ENCODE measurements at places on chromosomes 7 and 10.

DNA sequence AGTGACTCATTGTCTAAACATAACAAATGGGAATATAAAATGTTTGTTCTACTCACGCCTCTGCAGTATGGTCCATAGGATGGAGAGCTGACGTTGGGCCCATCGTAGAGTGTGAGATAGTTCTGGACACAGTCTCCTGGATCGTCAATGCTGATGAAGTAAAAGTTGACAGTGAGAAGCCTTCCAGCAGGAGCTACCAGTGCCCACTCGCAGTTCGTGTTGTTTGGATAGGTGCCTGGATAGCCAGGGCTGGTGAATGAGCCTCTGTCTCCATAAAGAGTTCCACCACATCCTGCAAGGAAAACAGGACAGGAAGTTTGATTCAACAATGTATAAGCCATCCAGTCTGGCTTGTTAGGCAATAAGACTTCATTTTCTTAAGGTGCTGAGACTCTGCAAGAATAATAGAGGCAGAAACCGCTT, 79.6 kb downstream of the OR13A1 start:
- no peak for DNase-seq

GRCh38 chr10:126013489-126014281, 117.3 kb downstream of the FANK1 start:
- peak; percentile 76 for DNase-seq

DNA sequence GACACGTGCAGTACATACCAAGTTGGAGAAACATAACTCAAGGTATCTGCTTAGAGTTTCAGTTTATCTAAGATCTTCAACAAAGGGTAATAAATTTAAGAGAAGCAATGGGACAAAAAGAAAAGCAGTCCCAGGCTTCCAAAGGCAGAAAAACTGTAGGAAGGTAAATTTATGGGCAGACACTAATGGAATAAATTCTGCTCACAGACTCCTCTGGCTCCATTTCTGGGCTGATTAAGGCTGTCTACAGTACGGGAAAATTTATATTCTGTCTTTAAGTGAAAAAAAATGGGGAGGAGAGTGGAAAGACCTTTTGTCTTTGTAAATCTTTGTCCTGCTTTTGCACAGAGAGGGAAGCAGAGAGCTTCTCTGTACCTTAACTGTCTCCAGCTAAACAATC, 587.5 kb upstream of the IGFBP3 start:
- DNase-seq = no peak

GRCh38 chr10:74750848-74751274, 75.5 kb upstream of the KAT6B start:
- DNase-seq = no peak

DNA sequence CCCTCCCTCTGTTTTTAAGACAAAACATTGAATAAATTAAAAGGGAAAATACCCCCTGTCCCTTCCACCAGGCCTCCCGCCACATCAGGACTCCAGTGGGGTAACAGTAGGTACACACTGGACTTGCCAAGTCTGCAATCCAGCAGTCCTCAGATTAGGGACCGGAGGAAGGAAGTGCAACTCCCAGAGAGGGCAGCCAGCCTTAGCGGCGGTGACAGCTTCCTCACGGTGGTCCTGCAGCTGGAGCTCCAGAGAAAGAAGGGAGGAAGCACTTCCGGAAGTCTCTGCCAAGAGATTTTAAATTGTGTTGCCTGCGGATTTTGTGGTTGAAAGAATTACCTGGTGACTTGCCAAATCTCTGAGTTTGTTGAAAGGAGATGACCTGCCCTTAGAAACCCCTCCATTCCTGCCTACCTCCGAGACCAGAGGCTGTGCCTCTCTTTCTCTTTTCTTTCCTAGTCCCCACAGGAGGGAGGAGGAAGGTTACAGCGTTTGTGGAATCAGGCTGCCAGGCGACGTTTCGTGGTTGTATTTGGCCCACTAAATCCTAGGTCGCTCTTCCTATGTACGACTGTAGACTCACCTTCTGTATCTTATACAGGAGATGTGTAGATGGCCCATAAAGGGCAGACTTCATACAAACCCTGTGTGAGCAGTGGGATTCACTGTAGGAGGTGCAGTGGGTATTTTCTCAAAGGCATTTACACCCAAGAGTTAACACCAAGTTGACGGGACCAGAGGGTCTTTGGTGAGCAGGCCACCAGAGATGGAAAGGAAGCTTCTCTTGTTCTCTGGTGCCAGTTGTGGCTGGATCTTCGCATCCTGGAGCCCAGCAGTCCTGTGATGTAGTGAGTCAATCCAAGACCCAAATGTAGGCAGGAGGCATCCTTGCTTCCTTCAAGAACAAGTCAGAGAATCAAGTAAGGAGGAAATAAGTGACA, 77.9 kb downstream of the INSIG1 start:
- DNase-seq = peak; percentile 26

GRCh38 chr7:128099204-128099671, 68.0 kb upstream of the LRRC4 start:
- peak; percentile 35 for DNase-seq

DNA sequence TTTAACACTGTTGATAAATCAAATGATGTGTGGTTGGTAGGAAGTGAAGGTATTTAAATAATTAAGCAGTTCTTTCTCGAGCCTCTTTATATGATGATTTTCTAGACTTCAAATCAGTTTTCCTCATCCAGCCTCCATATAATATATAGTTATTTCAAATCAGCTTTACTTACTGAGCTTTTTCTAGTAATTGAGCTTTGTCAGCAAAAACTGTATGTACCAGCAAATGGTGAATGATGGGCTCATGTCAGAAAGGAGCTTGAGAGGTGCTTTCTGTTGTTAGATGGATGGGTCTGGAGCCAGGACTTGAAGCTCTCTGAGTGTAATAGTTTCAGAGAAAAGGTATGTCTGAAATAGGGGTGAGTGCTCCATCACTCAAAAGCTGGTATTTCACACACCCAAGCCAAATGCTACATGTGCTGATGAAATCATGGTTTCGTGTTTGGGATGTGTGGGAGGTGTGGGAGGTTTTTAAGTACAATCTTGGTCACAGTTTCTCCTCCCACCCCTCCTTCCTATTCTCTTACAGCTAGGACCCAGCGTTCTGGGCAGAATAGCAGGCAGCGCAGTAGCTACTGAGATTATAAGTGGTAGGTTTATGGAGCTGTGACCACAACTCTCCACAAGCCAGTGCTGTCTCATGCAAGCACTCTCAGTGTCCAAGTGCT, 55.8 kb downstream of the LRMDA start:
- no peak for DNase-seq

DNA sequence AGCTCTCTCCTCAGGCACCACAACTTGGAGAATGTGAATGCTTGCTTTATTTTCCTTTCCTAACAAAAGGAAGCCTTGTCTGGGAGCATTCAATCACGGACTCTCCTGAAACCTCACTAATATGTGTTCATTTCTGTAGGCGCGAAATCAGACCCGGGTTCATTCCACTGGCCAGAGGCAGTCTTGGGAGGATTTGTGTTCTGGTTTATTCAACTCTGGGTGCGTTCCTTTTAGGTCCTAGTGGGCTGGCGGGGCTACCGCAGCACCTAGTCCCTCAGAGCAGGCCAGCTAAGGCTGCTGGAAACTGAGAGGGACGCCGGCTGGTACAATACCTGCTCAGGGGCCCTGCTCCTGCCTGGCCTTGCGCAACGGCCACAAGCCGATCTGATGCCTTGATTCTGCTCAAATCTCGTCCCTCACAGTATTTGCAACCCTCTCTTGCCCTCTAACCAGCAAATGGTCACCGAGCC, 7.5 kb downstream of the HOXA4 start:
- no peak for DNase-seq

GRCh38 chr7:12653518-12653917, 33.9 kb upstream of the ARL4A start:
- DNase-seq = peak; percentile 41

DNA sequence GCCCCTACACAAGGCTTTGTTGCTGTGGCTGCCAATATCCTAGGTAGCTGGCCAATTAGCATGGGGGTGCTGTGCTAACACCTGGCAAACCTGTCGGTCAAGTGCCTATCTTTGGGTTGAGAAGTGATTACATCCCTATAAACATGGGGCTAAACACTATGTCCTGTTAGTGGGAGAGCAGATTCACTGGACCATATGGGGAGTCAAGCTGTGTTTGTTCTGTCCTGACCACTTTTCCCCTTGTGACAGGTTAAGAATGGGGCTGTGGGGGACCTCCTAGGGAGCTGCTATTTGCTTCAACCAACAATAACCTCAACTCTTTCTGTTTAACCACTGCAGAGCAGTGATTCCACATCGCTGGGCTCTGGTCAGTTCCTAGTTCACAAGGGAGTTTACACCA, 151.5 kb upstream of the AOAH start:
- DNase-seq = no peak

GRCh38 chr10:75335983-75336382, 65.6 kb downstream of the ZNF503 start:
- no peak for DNase-seq

GRCh38 chr7:49037346-49038210, 113.2 kb downstream of the CDC14C start:
- no peak for DNase-seq

DNA sequence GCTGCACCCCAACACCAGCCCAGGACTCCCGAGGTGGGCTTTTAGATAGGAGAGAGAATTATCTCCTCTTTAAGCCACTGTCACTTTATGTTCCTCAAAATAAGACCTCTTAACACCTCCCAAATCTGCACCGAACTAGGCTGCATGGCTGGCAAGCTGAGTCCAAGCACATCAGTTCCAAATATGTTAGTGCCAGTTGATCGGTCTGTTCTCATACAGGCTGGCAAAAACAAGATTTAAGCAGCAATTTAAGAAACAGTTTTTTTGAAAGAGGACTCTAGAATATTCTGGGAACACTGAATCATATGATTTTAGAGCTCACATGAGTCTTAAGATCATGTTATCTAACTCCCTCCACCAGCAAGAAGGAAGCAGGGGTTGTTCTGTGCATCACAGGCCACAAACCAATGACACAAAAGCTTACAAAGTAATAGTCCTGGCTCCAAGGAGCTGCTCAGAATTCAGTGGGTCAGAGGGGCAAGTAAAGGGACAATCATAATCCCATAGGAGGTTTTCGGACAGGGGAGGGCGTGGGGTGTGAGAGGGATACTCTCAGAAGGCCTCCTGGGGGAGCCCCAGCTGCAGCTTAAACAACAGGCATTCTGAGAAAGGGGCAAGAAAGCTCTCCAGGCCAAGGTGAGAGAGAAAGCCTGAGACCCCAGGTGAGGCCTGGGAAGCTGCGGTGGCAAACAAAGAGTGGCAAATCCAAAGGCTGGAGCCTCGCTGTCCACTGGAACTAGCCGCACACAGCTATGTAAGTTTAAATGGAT, 7.1 kb downstream of the COBL start:
- no peak for DNase-seq

DNA sequence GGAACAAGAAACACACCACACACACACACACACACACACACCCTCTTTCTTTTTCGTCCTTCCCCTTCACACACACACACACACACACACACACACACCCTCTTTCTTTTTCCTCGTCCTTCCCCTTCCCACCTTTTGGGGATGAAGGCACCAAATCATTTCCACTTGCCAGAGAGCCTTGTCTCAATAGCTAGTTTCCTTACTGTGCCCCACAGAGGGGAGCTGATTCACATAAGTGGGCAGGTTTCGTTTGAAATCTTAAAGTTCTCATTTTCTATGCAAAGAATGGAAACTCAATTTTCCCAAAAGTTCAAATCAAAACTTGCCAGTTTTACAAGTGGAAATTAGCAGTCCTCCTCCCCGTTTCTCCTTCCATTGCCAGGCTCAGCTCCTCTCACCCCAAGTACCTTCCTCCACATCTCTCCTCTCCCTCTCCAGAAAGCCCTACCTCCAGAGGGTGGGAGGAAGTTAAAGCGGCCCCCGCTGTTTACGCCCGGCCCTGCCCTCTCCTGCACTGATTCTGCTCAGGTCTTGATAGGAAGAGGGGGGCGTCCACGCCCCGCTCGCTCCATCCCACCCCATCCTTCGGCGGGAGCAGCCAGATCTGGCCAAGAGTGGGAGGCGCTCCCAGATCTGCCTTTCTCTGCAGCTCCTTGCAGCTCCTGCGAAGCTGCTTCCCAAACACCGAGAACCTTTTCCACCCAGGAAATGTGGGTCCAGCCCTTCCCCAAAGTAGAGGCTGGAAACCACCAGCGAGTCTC, 1.3 kb downstream of the CTTNBP2 start:
- DNase-seq = no peak

DNA sequence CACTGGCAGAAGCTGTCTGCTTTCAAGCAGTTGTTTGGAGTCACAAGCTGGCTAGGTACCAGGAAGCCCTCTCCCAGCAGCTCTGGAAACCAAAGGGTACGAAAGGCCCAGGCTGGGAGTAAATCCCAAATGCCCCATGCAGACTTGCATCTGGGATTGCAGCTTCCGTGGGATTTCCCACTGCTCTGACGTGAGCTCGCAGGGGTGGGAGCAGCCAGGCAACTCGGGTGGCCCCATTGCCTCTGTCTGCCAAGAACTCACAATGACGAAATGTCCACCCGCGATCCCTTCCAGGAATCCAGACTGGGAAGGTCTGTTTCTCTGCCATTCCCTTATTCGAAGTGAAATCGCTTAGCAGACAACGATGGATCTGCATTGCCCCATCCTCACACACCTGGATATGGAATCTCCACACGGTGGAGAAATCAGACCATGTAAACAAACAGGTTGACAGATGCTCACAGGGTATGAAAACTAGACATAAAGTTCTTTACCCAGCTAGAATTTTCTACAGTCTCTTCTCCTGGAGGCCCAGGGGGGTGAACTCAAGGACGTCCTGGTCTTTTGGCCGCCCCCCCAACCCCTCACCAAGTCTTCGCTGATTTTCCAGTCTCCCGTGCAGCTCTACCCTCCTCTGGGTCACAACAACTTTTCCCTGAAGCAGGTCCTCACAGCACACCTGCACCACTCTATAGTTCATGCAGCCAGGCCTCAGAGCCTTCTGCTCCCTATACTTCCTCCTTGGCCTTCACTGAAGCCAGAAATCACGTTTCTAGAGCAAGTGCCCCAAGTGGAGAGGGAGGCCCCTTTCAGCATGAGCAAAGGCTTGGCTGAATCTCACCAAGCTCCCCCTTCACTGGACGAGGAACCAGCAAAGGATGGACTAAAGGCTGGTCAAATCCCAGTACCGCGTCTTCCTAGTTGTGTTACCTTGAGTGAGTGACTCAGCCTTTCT, 20.0 kb downstream of the SH3PXD2A start:
- DNase-seq = peak; percentile 66

DNA sequence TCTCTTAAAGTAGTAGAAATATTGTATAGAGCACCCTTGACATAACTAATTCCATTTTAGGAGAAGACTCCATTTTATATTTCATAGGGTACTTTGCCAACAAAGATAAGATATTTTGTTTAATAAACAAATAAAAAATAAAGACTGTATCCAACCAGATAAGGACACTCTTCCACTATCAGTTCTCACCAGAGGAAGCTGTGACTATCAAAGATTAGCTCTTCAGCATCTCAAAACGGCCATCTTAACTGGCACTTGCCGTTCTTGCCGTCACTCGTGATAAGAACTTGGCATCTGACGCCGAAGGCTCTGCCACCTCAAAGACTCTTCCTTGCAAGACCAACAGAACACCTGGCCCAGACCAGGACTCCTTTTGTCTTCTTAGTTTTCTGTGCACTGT, 26.3 kb upstream of the AKR1B1 start:
- DNase-seq = no peak

DNA sequence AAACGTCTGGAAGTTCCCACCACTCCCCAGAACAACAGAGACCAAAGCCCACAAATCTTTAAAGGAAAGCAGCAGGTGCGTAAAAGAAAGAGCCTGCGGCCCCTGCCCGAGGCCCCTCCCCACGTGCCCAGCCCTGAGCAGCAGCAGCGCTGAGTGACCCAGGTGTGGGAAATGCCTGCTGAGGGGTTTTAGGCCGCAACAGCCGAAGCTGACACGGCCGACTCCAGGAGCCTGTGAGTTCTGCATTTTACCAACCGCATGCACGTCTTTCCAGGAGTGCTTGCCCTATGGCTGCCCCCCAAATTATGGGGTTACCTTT, 1.6 kb upstream of the KNDC1 start:
- no peak for DNase-seq

GRCh38 chr10:35770817-35771355, 128.8 kb upstream of the FZD8 start:
- DNase-seq = no peak

Measured in fibroblast of skin of right quadriceps (primary cell).